ENCODE measurements at places on chromosomes 5 and 9.

- no peak for DNase-seq
Measured at GRCh38 chr5:124056991-124057723, 545.2 kb downstream of the CSNK1G3 start.

GRCh38 chr9:98118640-98119601 lies at the start of gene TRIM14:
Gene TRIM14, minus strand, starts transcription at chr9:98119222. Its CDS starts 34 bp downstream, at chr9:98119188.
- peak; percentile 40 for DNase-seq

GRCh38 chr5:120096413-120096812 lies 367.7 kb upstream of the PRR16 start:
- no peak for DNase-seq

DNA sequence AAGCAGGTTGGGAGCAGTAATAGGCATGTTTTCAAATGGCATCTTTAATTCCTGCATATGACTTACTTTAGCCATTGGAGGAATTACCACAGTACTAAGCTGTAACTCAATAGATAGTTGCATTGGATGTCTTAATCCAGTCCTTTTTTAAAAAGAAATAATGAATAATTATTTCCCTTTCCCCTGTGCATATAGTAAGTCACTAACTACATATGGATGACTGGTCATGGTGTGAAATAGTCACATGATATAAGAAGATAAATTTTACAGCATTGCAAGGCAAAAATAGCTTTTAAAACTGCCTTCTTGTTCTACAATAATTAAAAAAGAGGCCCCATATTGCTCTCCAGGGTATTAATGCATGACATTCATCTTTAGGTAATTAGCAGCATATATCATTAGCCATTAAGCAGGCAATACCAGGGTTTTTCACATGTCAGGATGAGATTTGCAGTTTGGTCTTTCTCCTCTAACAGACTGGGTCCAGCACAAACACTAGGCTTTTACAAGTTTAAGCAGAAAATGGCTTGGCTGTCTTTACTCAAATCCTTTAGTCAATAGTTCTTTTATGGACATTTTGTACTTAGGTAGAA lies 606.4 kb upstream of the RORB start:
- no peak for DNase-seq

GRCh38 chr5:122179701-122180100 lies 50.4 kb downstream of the ZNF474 start:
- DNase-seq: no peak

DNA sequence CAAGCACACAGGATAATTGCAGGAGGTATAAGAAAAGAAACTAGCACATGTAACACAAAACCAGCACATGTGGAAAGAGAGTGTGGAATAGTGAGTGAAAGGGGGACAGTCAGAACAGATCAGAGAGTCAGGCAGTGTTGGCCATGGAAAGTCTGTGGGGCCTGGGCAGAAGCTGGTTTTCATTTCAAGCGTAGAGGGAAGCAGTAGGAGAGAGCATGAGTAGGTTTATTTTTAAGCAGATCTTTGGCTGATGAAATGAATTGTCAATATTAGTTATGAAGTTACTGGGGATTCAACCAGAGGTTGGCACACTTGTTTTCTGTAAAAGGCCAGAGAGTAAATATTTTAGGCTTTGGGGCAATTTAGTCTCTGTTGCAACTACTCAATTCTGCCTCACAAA lies 283.1 kb downstream of the SMARCA2 start:
- no peak for DNase-seq

GRCh38 chr9:110128664-110129329 lies 79.2 kb downstream of the C9orf152 start:
- no peak for DNase-seq

DNA sequence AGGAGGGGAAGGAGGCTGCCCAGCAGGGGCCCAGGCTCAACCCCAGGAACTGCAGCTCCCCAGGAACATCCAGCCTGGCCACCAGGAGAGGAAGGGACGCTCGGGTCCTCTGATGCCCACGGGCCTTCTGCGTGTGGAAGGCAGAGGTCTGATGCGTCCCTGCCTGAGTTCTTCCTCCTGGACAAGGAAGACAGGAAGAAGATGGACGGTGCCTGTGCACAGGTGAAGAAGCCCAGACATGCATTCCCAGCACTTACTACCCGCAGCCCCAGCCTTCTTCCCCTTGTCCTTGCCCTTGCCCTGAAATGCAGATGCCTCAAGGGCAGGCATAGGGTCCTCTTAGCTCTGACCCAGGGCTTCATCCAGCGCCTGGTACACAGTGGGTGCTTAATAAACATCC lies 56.7 kb upstream of the IRX1 start:
- DNase-seq: no peak
